ENCODE measurements at places on chromosomes 3 and 15.

DNA sequence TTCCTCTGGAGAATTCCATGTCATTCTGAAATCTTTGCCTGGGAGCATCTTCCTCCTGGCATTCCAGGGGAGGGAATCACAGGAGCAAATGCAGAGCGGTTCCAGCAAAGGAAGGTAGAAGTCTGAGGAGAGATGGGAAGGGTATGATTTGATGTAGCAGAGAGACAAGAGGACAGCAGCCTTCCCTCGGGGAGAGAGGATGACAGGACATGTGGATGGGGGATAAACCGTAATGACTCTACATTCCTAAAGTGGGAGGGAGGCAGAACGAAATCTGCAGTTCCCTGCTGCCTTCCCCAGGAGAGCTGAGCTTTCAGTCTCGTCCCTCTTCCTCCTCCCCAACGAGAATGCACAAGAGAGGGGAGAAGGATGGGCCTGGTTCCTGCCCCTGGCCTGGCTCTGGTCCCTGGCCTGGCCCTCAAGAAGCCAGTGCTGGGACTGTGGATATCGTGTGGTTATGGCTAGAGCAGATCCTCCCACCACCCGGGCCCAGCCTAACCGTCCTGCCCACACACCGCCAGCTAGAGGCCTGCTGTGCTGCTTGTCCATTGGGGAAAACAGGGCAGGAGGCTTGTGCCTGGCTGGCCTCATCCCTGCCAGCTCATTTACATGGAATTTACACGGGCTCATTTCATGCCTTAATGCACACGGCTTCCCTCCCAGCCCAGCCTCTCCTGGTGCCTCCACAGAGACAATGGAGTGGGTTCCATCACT, 26.6 kb downstream of the SEMA7A start:
- no peak for DNase-seq

DNA sequence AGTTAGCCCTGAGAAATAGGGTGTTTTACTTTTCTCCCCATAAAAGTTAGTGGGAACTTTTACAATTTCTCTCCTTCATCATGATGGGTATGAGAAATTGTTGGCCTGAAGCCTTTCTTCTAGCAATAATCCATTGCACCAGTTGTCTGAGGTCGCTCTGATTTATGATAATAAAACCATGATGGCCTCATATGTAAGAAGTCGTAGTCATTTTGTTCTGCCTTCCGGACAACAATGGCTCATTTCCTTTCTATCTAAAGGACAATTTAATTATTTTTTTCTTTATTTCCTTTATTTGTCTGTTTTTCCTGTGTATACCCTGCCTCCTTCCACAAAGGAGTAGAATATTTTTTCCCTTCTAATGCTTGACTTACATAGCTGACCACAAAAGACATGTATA, 31.6 kb upstream of the GNB4 start:
- no peak for DNase-seq

DNA sequence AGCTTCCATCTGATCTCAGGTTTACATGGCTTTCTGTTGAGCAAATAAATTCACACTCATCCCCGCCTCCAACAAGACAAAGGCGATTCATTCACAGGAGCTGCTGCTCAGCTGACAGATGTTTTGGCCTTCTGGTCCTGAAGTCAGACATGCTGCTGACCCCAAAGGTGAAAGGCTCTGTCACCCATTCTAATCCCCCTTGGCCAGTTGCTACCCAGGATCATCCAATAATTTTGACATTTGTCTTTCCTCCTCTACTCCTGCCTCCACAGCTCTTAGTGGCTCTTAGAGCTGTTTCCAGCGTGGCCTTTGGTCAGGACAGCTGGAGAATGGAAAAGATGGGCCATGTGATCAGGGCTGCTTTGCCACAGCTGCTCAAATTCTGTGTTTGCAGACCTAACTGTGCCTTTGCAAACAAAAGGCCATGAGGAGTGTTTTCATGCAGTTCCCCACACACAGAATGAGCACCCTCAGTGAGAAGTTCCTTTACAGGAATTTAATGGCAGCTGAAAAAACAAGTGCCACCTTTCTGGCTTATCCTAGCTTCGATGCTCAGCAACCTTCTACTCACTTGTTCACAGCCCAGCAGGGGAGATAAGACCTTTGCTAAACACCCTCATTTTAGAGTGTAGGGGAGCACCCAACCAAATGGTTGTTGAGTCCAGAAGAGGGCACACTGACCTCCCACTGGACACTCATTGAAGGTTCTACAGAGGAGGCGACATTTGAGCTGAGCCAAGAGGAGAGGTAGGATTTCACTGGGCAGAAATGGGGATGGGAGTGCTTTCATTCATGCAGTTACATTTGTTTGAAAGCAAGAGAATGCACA, 39.0 kb downstream of the CYP19A1 start:
- DNase-seq: no peak

GRCh38 chr3:196599734-196600128, 31.3 kb downstream of the FBXO45 start:
- DNase-seq: no peak

DNA sequence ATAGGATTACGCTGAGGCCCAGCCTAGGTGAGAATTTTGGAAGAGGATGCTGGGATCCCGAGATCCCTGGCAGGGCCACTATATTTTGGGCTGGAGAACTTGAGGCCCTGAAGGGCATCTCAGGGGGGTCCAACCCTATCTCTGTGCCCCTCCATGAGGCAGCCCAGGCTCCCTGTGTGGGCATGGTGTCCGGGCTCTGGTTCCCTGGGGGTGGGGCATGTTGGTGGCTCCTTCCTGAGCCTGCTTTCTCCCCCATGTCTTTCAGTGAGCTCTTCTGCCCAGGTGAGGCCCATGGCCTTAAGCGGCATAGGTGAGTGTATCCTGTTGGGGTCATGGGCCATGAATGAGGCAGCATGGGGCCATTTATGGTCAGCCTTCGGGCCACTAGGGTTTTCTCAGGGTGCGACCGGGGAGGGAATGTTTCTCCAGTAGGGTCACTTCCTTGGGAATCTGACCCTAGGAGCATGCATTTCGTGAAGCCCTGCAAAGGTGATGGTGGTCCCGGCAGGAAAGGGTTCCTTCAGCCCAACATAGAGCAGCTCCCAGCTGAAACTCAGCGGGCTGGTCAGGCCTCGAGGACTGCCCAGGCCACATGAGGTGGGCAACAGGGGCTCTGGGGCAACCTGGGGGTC, 191.3 kb downstream of the UBE3A start:
- no peak for DNase-seq

DNA sequence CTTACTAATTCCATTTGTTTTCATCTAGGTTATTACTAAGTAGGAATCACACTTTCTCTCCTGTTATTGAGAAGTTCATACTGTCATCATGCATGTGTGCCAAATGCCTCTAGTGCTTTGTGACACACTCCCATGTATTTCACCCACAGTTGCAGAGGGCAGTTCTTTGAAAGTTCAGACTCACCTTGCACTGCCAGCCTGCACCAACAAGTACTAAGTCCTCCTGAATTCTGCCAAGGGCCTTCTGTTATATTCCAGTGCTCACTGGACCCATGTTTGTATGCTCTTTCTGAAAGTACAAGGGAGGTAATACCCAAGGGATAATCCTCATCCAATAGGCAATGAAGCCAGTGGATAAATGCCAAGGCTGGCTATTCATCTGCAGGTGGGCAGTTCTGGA, 136.6 kb upstream of the ARPP21 start:
- no peak for DNase-seq

DNA sequence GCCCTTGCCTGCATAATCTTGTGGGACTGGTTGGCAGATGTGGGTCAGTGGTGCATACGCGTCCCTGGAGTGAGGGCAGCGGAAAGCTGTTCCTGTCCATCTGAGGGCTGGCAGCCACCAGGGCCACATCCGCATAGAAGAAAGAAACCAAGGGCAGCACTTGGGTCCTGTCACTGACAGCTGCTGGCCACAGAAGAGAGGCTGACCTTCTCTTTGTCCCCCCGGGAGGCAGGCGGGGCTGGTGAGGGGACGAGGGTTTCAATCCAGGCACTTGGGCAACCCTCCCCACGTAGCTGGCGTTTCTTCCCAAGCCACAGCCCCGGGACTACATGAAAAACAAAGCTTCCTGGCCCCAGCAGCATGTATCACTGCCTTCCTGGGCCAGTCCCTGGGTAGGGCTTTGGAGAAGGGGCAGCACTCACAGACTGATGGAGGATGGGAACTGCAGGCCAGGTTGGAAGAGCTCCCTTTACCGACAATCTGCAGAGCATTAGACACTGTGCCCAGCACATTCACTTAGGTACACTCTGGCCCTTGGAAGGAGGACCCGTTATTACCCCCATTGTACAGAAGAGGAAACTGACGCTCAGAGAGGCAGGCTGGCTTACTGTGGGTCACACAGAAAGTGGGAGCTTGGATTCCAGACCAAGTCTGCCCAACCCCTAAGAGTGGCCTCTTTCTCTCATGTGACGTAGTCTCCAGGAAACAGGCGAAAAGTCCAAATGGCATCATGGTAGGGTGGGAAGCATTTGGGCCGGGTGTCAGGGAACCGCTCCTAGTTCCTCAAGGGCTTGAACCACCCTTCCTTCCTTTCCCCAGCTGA, 78.8 kb upstream of the SLC6A6 start:
- DNase-seq: no peak

- no peak for DNase-seq
Measured at GRCh38 chr15:29086001-29086400, 183.6 kb downstream of the NSMCE3 start.

DNA sequence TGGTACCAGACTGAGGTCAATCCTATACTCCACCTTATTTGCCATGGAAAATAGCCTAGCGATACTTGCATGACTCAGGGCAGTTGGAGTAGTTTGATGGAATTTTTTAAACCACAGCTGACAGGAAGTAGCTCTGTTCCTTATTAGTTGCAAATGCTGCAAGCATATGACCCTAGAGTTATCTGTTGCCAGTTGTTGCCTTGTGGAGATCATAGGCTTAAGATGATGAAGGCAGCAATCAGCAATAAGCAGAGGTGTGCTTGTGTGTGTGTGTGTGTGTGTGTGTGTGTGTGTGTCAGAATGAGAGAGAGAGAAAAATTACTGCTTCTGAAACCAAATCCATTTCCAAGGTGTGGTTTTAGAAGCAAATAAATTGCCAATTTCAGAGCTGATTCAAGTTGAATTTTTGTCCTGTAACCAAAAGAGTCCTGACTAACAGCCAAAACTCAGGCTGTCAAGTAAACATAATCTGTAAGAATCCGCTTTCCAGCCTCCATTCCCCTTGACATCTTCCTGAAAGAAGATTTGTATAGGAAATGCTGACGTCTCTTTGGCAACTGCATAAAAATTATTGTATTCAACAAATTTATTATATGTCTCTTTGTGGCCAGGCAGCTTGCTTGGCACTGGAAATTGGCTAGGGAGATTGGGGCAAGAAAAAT, 141.2 kb downstream of the SERPINI1 start:
- no peak for DNase-seq

DNA sequence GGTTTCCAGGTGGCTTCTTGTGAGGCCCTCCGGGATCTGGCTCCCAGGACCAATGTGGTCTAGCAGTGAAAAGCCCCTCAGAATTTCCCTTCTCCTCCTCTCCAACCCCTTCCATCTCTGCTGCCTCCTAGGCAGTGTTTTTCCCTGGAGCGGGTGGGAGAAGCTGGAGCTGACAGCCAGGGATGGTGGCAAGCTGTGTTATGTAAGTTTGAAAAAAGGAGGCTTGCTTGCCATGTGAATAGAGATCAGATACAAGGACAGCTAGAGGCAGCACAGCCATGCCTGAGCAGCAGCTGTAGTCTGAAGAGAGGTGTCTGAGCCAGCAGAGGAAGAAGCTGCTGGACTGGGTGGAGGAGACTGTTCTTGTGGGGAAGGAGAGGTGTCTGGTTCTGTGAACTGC, 20.6 kb downstream of the SNAPC5 start:
- no peak for DNase-seq

- no peak for DNase-seq
Measured at GRCh38 chr15:90674476-90674875, 42.7 kb upstream of the BLM start.

- DNase-seq: no peak
Measured at GRCh38 chr15:27328186-27328585, 357.2 kb downstream of the GABRG3 start.
